Mesangial cell (primary cell): ENCODE measurements at places on chromosomes 5 and 9. TPM values are rescaled to one million over a fixed set of nuclear protein-coding genes. Genes with fewer than 3 reads are reported as not detected.

Gene TAF11L5
- not detected in 2 replicates for total RNA-seq

Gene C9orf153
- total RNA-seq, result 0.16 TPM in 1 of 2 replicates, not detected in the other

Gene SURF4
- 220 and 283 TPM in 2 replicates for total RNA-seq

Gene NCS1
- total RNA-seq, result 63.6 and 79.5 TPM in 2 replicates

Gene PRSS3
- total RNA-seq, result 0.89 and 12.2 TPM in 2 replicates

Gene ORM1
- total RNA-seq, result not detected in 2 replicates

Gene SPATA24
- 3.4 and 3.6 TPM in 2 replicates for total RNA-seq

Gene S1PR3
- total RNA-seq, result 3.3 and 7.2 TPM in 2 replicates

Gene ERGIC1
- 211 and 253 TPM in 2 replicates for total RNA-seq

Gene PCBD2
- total RNA-seq, result 6.2 and 7.5 TPM in 2 replicates

Gene PKD2L2
- not detected in 2 replicates for total RNA-seq

Gene C5orf52
- total RNA-seq, result not detected in 2 replicates

Gene ZNF483
- total RNA-seq, result 1.1 and 2.3 TPM in 2 replicates

Gene CNTFR
- not detected in 2 replicates for total RNA-seq

Gene GRM6
- not detected in 2 replicates for total RNA-seq

Gene TMEM141
- 82.4 and 97.8 TPM in 2 replicates for total RNA-seq

Gene HACD4
- 2.1 and 2.4 TPM in 2 replicates for total RNA-seq

Gene PCDHGA12
- 3.4 and 13.8 TPM in 2 replicates for total RNA-seq

Gene CDX1
- 0.33 and 0.63 TPM in 2 replicates for total RNA-seq

Gene FANCC
- total RNA-seq, result 5.7 and 7.8 TPM in 2 replicates

Gene PCDHGA10
- total RNA-seq, result 2.8 and 10.5 TPM in 2 replicates

Gene BAAT
- total RNA-seq, result 0.13 and 0.16 TPM in 2 replicates

Gene GNA14
- total RNA-seq, result 0.49 and 0.51 TPM in 2 replicates

Gene WDR70
- total RNA-seq, result 9.6 and 10.1 TPM in 2 replicates

Gene PCDHB3
- 0.16 and 0.38 TPM in 2 replicates for total RNA-seq

Gene RANBP3L
- total RNA-seq, result not detected in 2 replicates

Gene MEGF10
- 1.1 and 6.8 TPM in 2 replicates for total RNA-seq

Gene STPG3
- not detected in 2 replicates for total RNA-seq

Gene NMUR2
- 0.13 and 0.16 TPM in 2 replicates for total RNA-seq

Gene GAPT
- total RNA-seq, result not detected in 2 replicates

Gene PCDHGA8
- under 0.01 and 0.89 TPM in 2 replicates for total RNA-seq
